ENCODE measurements at places on chromosomes 7 and 10.

- no peak for DNase-seq
Measured at GRCh38 chr10:131088619-131089018, 222.9 kb downstream of the TCERG1L start.

- no peak for DNase-seq
Measured at GRCh38 chr10:116538456-116538855, 7.3 kb upstream of the PNLIP start.

GRCh38 chr10:67965456-67965855 lies 81.0 kb downstream of the SIRT1 start:
- DNase-seq, result no peak

DNA sequence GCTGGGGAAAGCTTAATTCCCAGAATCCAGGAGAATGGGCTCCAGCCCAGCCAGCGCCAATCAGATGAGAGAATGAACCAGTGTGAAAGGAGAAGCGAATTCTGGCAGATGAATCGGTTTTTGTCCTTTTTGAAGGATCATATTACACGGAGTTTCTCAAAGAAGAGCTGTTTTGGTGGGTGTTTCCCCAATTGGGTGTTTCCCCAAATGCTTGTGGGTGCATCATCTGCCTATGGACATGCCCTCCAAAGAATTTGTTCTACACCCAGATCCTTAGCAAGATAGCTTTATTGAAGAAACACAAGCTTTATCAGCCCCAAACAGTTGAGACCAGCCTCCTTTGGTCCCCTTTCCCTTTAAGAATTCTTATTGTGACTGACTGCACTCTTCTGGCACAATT lies 186.5 kb upstream of the GPR26 start:
- DNase-seq, result no peak

DNA sequence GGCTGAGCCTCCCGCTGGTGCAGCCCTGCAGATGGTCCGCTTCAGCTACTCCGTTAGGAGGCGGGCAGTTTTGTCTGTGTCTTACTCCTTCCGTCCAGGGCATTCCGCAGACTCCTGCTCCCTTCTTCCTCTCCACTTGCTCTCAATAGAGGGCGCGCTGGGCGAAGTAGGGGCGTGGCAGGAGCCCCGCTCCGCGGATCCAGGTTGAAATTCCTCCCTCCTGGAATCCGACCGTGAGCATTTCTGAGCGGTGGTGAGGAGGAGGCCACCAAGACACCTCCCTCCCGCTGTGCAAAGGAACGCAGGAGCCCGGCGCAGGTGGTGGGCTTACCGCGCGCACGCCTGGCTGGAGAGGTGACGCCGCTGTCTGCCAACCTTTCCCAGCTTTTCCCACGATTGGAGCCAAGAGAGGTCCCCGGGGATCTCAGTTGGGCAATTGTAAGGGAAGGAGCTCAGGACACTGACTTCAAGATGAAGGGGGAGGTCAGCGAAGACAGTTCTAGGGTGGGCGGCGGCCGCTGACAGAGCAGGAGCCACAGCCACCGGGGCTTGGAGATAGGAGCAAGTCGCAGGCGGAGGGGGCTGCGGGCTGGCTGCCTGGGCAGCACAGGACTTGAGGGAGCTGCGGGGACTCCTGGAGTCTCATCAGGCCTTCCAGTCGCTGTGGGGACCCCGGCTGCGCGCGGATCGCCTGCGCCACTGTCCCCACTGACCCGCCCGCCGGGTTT lies 1011.3 kb downstream of the XPNPEP1 start:
- no peak for DNase-seq

DNA sequence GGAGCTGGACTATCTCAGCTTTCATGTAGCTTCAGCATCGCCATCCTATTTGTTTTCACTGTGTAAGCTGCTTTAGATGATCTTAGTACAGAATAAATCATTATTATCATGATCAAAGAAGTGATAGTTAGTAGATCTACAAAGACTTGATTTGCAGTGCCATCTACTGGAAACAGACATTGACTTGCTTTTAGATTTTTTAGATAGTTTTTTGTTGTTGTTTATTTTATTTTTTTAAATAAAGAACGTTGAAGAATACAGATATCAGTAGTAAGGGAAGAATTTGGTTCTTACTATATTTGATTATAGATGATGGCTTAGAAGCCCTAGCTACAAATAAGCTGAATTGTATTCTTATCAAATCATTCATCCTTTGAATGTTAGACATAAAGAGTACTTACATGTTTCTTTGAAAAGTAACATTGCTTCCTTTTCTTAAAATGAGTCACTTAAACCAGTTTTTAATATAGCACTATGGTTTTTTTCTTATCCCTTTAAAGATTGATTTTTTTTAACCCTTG lies 6.3 kb upstream of the SFMBT2 start:
- peak; percentile 40 for DNase-seq

DNA sequence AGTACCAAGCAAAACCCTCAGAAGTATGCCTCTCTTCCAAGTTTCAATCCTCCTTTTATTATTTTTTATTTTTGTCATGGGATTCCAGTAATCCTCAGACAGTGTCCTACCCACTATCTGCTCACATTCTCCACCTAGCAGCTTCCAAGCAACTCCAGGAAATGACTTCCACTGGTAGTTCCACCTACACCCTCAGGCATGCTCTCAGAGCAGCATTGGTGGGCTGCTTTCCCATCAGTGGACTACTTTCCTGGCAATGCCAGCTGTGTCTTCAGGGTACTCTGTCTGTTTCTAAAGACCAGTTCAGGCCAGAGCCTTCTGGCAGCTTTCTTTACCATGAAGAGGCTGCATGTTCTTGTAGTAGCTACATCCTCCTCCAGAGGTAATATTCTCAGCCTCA lies 244.0 kb downstream of the HGF start:
- DNase-seq, result no peak

DNA sequence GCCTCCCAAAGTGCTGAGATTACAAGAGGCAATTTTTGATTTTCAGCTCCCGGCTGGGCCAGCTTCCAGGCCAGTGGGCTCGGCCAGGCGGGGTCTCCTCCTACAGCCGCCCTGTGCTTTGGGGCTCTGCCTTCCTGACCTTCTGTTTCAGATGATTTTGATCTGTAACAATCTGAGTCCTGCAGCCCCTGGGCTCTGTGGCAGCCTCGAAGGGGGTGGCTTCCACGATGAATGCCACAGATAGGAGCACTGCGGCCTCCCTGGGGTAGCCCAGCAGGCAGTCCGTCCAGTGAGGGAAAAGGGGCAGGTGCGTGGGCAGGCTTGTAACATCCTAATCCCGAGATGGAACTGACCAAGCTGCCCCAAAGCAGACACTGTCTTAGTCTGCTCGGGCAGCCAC lies 177.5 kb downstream of the DNAJB6 start:
- no peak for DNase-seq

- DNase-seq, result peak; percentile 64
Measured at GRCh38 chr10:107614939-107615685, 450.6 kb upstream of the SORCS1 start.

DNA sequence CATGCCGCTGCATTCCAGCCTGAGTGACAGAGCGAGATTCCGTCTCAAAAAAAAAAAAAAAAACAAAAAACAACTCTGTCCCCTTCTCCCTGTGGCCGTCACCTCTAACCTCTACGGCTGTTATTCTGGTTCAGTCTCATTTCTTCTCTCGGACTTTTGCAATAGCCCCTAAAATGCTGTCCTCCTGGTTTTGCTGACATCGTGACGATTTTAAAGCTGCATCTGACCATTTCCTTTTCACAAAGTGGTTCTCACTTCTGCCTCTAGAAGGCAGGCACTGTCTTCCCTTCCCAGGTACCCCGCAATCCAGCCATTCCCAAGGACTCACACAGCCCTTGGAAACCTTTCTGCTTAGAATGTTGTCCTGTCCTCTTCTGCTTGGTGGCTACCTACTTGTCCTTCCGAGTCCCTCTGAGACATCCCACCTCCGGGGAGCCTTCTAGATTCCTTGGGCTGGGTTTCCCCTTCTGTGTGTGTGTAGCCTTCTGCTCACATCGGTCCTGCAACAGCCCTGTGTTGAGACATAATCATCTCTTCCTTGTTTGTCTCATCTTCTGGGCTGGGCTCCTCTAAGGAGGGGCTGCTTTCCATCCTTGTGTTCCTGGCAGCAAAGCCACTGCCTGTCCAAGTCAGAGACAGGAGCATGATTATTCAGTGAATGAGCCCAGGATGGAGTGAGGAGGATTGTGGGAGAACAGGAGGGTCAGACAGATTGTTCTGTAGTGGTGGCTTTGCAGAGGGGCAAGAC lies 83.1 kb downstream of the GRK5 start:
- DNase-seq, result no peak

DNA sequence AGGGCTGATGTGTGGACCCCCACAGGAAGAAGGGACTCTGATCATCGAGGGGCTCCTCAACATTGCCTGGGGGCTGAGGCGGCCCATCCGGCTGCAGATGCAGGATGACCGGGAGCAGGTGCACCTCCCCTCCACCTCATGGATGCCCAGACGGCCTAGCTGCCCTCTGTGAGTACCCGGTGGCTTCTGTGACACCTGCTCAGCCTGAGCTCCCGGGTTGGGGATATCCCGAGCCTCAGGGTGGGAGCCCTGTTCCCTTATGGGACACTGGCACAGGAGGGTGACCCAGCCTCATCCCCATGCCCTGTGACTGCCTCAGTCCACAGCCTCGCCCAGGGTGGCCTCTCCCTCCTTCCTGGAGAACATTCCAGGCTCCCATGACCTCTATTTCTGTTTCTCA lies 3.9 kb upstream of the DEPP1 start:
- DNase-seq, result no peak

DNA sequence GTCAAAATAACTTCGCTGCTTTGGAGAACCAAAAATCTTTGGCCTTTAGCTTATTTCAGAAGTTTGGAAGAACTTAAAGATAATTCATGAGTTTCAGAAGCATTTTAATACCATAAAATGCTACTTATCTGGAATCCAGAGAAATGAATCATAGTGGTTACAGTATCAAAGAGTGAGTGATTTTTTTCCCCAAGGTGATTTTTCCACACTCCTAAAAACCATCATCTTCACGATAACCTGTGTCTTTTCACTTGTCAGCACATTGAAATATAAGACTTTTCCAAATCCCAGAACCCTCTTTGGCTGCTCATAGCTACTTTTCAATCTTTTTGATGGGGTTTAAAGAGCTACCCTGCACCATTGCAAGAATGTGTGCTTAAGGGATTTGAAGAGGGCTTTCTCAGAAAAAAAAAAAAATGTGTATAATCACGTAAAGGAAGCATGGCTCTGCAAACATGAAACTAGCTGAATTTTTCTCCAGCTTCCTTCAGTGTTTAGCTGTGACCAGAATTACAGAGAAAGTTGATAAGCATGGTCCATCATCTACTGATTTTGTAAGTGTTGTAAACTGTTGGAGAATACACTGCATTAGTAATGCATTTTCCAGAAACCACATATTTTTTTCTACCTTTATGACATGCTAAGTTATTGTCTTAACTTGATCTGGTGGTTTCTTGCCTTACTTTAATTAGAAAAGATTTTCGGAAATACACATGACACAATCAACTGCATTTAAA lies 134.9 kb downstream of the BICC1 start:
- DNase-seq, result no peak

- no peak for DNase-seq
Measured at GRCh38 chr7:37349979-37350590, 98.6 kb downstream of the ELMO1 start.

- no peak for DNase-seq
Measured at GRCh38 chr7:149598721-149599308, 101.2 kb upstream of the ZNF746 start.

GRCh38 chr7:418636-419280 lies 100.9 kb downstream of the PDGFA start:
- DNase-seq, result no peak
